Stimulated activated CD4-positive, alpha-beta T cell treated with anti-CD3 and anti-CD28 coated beads, Interleukin-2, amount 100 ng/mL, for 48 hours (primary cell): ENCODE measurements at places on chromosomes 4 and X.

GRCh38 chr4:67109276-67109675 lies 436.0 kb downstream of the CENPC start:
- no peak for DNase-seq

- DNase-seq = no peak
Measured at GRCh38 chrX:1589356-1590130, 1.9 kb upstream of the AKAP17A start.

DNA sequence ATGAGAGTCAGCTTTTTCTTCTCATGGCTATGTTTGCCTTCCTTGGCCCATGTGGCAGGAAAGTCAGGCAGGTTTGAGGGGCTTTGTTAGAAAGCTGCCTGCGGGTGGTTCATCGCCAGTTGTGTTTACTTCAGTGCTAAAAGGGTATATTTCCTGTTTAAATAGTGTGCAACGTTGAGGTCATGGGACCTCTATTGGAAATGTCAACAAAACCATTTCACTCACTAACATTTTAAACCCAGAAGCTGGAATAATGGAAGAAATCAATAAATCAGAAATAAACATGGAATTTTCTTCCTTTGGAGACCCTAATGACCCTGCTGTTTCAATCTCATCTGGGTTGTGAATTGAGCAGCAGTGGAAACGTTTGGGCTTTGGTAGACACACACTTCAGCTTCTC lies 185.8 kb downstream of the ANKRD50 start:
- no peak for DNase-seq

- DNase-seq = no peak
Measured at GRCh38 chrX:23304881-23305280, 29.8 kb upstream of the PTCHD1 start.

DNA sequence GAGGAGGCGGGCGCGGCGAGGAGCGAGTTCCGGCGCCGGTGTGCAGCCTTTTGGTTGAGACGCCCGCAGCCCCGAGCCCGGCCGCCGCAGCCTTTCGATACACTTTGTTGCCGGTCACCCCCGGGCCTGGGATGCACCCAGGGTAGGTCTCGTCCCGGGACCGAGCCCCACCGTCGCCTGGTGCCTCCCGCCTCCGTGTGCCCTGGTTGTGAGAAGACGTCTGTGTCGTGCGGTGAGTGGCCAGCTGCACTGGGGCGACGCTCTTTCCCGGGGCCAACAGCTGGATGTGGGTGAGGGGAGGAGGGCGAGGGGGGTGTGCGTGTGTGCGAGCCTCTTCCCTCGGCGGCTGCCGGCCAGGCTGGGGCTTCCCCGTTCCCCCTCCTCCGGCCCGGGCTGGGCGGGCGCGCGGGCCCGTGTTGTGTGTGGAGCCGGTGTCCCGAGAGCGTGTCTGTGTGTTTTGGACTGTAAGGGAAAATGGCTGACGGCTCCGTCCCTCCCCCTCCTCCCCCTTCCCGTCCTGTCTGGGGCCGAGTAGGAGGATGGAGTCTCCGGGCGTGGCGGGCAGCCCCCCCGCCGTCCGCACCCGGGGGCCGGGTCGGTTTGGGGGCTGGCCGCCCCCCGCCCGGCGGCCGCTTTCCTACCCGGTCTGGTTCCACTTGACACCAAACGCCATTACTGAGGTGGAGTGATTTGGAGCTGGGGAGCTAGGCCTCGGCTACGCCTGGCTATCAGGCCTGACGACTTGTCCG lies 807 bp downstream of the USP9X start:
- peak; percentile 22 for DNase-seq

DNA sequence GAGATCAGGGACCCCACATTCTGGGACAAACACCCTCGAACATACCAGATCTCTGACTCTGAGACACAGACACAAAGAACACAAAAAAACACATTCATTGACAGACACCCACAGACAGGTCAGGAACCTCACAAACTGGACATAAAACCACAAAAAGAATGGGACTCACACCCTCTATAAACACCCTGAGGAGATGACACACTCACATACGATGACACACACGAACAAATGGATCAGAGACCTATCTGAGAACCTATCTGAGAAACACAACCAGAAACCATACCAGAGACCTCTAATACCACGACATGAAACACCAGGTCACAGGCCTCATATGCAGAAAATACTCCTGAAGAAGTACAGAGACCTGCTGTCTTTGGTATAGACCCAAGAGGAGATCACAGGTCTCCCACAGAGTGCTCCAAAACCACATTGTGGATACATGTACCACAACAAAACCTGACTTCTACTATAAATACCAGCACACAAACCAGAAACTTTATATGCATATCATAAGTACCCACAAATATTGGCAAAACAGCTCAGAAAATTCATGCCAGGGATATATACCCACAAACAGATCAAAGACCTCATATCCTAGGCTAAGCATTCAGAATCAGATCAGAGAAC lies 19.5 kb downstream of the SUV39H1 start:
- no peak for DNase-seq
